Mucosa of descending colon (tissue), 3 donors: ENCODE measurements at places on chromosomes 13 and 19. TPM values are rescaled to one million over a fixed set of nuclear protein-coding genes. Genes with fewer than 3 reads are reported as not detected.

GRCh38 chr13:77001963-77002587 lies 10.2 kb downstream of the CLN5 start:
- DNase-seq: no peak

ZNF492 gene
- total RNA-seq: 0.61 TPM

DNA sequence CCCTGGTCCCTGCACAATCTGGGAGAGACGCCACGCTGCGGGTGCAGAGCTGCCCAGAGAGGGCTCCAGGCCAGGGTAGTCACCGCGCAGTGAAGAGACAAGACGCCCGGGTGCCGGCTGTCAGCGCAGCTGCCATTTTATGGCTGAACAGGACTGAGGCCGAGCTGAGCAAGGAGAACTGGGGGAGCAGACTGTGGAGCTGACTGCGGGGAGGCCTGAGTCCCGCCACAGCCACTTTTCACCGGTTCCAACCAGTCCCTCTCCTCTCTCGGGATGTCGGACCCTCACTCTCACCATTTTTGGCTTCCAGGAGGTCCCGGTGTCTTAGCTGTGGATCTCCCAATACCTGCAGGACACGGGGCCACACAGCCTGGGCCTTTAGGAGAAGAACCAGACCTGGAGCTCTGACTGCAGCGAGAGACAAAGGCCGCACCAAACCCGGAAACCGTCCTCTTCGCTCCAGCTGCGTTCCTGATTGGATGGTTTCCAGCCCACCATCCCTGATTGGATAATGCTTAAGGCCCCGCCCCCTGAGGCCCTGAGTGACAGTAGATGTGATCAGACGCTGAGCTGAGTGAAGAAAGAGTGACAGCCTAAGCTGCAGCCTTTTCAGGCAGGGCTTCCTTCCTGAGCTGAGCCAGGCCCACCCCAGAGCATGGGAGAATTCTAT lies at the start of gene ZNF626:
TSS of gene ZNF626 (minus strand) at position 422 of the 670 bp plus-strand sequence. CDS start at position 297, 125 bp downstream.
- DNase-seq: peak; percentile 95

WDR87 gene
- not detected for total RNA-seq

ICAM4 gene
- 0.32 TPM for total RNA-seq

DNA sequence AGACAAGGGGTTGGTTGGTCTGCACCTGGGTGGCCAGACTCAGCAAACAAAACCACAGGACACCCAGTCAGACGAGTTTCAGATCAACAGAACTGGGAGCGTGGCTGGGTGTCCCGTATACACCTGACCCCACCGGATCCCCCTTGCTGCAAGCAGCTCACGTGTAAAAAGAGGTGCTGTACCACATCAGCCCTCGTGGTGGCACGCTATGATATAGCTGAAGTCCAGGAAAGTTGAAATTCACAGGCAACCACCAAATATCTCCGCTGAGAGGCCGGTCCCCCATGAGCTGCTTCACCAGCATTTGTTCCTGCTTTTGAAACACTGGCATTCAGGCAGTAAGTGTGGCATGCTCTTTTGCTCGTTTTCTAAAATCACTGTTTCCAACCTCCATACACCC lies 92.3 kb downstream of the TUBA3C start:
- no peak for DNase-seq

KLK11 gene
- 0.72 TPM for total RNA-seq

C19orf18 gene
- 2.0 TPM for total RNA-seq

GRCh38 chr19:14561249-14561648 lies 10.6 kb downstream of the NDUFB7 start:
- no peak for DNase-seq

FBXO27 gene
- total RNA-seq: 1.5 TPM
